ENCODE measurements at places on chromosomes 12 and 14.

GRCh38 chr12:22979854-22980469 is 355.0 kb downstream of the ETNK1 start:
- no peak for DNase-seq

- peak; percentile 46 for DNase-seq
Measured at GRCh38 chr14:77924141-77924948, 124.4 kb downstream of the ADCK1 start.

DNA sequence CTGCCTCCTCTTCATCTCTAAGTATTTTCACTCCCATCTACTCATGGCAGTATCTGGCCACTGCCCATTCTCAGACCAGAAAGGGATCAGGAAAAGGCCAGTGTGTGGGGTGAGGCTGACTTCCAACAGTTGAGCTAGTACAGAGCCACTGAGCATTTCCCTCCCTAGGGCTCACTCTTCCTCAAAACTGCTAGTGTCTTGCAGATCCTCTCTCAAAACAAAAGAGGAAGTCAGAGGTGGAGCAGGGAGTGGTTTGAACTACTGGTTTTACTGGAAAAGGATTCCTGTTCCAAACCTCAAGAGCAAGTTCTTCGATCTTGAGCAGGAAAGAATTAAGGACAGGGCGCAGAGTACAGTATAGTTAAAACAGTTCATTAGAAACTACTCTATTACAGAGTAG is 11.7 kb upstream of the RNASE10 start:
- no peak for DNase-seq

- DNase-seq, result no peak
Measured at GRCh38 chr12:10358131-10358530, 31.7 kb downstream of the KLRK1 start.

- DNase-seq, result no peak
Measured at GRCh38 chr12:132152953-132153352, 8.7 kb downstream of the NOC4L start.

GRCh38 chr14:37036669-37037341 is 135.6 kb downstream of the SLC25A21 start:
- no peak for DNase-seq

GRCh38 chr12:51819736-51820525 is 28.6 kb downstream of the FIGNL2 start:
- no peak for DNase-seq

GRCh38 chr12:6666211-6666610 is 3.3 kb upstream of the ING4 start:
- no peak for DNase-seq

- peak; percentile 29 for DNase-seq
Measured at GRCh38 chr14:106605548-106606448, 1079.4 kb downstream of the TMEM121 start.

DNA sequence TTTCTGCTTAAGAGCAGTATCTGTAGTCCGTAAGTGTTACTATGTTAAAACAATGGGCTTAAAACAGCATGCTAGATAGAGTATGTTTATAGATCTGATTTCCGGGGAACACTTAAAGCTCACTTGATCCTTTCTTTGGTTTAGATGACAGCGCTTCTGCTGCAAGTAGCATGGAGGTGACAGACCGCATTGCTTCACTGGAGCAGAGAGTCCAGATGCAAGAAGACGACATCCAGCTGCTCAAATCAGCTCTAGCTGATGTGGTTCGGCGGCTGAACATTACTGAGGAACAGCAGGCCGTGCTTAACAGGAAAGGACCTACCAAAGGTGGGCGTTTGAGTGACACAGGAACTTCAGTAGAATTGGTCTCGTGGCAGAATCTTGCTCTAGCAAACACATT is 57.5 kb downstream of the EML1 start:
- no peak for DNase-seq

DNA sequence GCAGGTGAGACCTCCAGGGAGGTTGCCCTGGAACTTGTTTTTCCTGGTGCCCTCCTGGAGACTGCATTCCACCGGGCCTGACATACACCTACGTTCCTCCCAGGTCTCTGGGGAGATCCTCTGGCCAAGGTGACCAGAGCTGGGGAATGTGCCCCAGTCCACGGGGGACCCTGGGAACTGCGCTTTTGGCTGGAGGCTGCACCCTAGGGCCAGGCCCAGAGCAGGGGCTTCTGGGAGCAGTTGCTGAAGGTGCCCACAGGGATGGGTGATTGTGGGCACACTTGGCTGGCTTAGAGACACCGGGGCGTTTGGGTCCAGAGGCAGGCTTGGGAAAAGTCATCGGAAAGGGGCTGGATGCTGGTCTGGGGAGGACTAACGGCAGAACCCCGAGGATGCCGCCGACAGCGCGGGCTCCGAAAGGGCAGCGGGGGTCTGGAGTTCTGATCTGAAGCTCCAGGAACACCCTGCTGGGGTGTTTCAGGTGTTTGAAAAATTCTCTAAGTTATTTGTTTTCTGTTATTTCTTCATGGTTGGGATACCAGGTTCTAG is 36.5 kb upstream of the TDRD9 start:
- DNase-seq, result no peak

GRCh38 chr12:29783773-29784666 is at the start of gene TMTC1:
Gene TMTC1, minus strand, starts transcription at chr12:29783942. Its CDS starts 191 bp downstream, at chr12:29783751.
- DNase-seq, result peak; percentile 82

DNA sequence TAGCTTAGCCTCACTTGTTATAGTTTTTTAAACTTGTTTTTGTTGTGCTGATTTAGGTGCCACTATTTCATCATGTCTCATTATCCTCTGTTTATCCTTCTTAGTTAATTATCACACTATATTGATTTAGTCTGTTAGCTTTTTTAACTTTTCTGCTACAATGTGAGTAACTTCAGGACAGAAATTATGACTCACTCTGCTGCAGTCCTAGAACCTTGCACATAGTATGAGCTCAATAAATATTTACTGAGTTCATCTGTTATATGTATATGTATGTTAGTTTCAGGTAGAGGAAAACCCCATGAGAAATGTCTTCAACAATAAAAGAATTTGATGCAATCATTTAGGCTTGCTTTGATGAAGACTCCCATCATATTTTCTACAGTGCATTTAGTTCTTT is 224.3 kb upstream of the NAV3 start:
- DNase-seq, result no peak

- no peak for DNase-seq
Measured at GRCh38 chr14:69922198-69922597, 43.0 kb downstream of the SMOC1 start.

- DNase-seq, result no peak
Measured at GRCh38 chr14:84432676-84433075, 1097.3 kb upstream of the FLRT2 start.

GRCh38 chr14:94145902-94146527 is 16.6 kb upstream of the IFI27L2 start:
- no peak for DNase-seq

GRCh38 chr12:54016478-54016964 is 7.7 kb downstream of the HOXC8 start:
- no peak for DNase-seq

GRCh38 chr12:106097011-106097410 is 41.7 kb downstream of the NUAK1 start:
- no peak for DNase-seq

DNA sequence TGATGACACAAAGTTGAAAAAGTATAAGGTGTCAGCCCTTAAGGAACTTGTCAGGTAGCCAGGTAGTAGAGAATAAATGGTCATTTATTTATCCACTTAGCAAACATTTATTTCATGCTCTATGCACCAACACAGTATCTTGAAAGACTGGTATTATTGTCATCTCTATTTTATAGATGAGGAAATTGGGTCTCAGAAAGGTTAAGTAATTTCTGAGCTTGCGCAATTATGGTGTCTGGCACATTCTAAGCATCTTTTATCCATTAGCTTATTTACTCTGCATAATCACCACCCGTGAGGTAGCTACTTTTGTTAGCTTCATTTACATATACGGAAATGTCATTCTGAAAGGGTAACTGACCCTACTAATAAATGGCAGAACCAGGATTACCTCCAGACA is 2.5 kb upstream of the UTP20 start:
- DNase-seq, result no peak

DNA sequence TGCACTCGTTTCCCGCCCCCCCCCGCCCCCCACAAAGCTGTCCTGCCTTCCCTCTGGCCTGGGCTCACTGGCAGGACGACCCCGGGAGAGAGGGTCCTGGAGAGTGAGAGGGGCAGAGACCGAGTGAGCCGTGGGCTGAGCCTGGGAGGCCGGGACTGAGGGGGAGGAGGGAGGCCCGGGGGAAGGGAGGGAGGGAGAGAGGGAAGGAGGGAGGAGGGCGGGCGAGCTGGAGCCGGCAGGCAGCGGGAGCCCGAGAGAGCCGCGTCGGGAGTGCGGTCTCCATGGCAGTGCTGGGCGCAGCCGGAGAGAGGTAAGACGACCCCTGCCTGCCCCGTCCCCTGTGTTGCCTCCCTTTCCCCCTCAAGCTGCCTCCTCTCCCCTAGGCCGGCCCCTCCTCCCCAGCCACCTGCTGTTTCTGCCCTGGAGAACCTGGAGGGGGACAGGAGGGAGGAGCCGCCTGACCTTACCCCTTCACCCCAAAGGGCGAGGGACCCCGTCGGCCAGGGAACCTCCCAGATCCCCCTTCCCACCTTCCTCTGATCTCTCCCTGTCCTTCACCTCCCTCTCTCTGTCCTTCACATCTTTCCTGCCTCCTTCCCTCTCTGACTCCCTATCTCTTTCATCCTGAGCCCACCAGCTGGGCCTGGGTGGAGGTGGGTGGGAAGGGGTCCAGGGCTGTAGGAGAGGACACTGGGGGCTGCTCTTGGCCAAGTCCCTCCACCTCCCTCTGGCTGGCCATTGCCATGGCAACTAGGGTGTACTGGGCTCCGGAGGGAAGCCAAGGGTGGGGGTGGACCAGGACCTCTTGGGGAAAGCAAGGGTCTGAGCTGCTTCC is at the start of gene GPR162:
Gene GPR162, plus strand, starts transcription at position 231 of the 835 bp plus-strand sequence. CDS start 2,078 bp downstream, outside the sequence.
- peak; percentile 83 for DNase-seq

- DNase-seq, result no peak
Measured at GRCh38 chr12:13195250-13195649, 1.3 kb upstream of the EMP1 start.

DNA sequence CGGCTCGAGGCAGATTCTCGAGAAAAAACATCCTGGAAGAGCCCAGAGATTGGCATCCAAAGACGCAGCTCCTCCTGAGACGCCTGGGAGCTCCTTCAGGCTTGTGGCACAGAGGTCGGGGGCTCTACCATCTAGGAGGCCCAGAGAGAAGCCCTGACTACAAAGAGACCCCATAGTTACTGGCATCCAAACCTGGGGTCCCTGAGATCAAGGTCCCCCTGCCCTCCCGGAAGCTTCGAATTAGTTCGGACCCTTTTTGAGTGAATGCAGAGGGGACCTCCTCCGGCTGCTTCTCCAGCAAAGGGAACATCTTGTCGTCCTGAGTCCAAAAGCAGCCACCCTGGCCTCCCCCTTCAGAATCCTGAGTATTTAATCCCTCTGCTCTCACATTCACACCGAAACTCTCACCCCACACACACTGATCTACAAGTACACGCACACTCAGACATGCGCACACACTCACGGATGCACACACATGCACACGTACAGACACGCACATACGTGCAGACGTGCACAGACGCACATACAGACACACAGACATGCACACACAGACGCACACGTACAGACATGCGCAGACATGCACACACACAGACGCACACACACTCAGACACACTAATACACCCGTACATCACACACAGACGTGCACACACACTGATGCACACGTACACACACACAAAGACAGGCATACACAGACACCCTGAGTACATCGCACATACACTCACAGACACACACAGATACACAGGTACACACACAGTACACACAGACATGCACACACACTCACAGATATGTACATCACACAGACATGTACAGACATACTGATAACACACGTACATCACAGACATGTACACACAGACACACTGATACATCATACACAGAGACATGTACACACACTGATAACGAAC is 5.9 kb downstream of the ZNF605 start:
- DNase-seq, result no peak

GRCh38 chr14:28375295-28375694 is 391.3 kb upstream of the FOXG1 start:
- DNase-seq, result peak; percentile 36

GRCh38 chr14:90281756-90282155 is 25.4 kb downstream of the PSMC1 start:
- no peak for DNase-seq

DNA sequence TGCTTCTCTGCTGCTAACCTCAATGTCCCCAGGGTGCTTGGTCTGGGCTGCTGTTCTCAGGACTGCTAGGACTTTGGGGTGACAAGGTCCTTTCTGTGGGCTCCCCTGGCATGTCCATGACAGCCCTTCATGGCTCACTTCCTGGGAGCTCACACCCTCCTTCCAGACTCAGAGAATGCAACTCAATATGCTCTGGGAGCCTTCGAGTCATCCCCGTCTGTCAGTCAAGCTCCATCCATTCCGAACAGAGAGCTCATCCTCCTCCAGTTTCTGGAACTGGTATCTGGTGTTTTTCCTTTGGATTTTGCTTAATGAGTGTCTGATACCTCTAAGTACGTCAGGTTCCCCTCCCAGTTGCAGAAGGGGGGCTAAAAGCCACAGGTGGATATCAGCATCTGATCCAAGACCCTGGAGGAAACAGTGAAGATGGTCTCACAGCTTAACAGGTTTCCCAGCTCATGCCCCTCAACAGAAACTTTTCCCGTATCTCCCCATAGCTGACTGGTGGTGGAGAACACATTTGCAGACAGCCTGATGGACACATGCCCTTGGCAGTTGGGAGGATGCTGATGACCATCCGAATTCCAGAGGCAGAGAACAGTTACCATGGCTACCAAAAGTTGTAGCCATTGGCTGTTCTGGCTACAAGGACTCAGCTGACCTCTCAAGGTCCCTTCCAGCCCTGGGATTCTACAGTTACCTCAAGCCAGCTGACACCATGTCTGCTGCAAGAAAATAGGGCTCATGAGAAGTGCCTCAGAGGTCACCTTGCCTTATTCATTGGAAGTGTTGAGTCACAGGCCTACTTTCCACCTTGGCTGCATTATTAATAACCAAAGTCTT is 9.5 kb upstream of the RAB35 start:
- no peak for DNase-seq

- DNase-seq, result no peak
Measured at GRCh38 chr12:68776976-68777610, 30.9 kb upstream of the MDM2 start.

DNA sequence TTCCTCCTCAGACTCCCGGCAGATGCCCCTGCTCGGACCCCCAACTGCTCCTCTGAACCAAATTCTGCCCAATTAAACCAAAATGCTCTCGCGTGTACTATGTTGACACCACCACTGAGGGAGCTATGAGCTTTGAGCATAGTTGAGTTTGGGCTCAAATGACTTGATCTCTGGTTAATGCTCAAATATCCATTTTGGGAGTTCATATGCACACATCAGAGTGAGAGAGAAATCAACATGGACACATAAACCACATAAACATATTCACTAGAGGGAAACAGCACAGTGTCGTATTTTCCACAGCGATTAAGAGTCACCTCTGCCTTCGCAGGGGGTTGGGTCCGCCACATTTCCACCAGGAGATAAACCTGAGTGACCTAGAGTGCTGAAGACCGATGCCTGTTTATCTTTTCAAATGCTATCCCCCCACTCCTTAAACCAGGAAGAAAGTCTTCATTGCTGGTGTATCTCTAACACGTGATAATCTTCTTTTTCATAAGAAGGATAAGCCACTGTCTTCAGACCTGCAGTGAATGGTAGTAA is 59.4 kb upstream of the FOXN3 start:
- no peak for DNase-seq

All from SK-N-DZ (cell line).